ENCODE measurements at places on chromosomes 13 and 19.
A peak's percentile ranks its signal among the peaks of the same experiment; 100 is the strongest.

DNA sequence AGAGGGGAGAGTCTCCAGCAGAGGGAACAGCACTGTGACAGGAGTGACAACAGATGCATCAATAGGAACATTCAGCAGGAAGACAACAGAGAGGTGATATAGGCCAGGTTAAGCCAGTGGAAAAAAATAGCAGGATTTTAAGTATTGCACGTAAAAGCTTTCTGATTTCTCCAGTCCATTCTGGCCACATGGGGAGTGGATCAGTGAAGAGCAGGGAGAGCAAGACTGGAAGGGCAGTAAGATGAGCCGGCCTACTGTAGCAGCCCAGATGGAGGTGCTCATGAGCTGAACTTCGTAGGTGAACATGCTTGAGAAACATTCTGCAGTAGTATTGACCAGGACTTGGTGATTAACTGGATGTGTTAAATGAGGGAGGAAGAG lies 1.7 kb downstream of the UTP14C start:
- DNase-seq, result no peak

GRCh38 chr19:47790398-47790814 lies 11.9 kb downstream of the SELENOW start:
- no peak for DNase-seq

GRCh38 chr19:55287361-55288079 lies 3.7 kb downstream of the BRSK1 start:
- DNase-seq, result no peak

GRCh38 chr13:80469105-80469852 lies 128.4 kb upstream of the SPRY2 start:
- DNase-seq, result no peak

GRCh38 chr19:15330801-15331418 lies 1.4 kb downstream of the BRD4 start:
- no peak for DNase-seq

DNA sequence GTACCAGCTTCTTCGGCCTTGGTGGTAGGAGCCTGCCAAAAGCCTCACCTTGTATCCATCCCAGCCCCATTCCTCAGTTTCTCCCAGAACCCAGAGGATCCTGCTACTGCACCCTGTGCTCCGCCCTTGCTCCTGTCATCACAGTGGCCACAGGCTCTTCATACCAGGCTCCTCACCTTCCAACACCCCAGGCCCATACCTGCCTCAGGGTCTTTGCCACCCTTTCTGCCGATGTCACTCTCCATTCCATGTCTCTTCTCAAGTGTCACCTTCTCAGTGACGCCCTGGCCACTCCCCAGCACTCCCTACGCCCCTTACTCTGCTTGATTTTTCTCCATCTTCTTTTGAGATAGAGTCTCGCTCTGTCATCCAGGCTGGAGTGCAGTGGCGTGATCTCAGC lies 2.0 kb upstream of the SRRM5 start:
- no peak for DNase-seq

DNA sequence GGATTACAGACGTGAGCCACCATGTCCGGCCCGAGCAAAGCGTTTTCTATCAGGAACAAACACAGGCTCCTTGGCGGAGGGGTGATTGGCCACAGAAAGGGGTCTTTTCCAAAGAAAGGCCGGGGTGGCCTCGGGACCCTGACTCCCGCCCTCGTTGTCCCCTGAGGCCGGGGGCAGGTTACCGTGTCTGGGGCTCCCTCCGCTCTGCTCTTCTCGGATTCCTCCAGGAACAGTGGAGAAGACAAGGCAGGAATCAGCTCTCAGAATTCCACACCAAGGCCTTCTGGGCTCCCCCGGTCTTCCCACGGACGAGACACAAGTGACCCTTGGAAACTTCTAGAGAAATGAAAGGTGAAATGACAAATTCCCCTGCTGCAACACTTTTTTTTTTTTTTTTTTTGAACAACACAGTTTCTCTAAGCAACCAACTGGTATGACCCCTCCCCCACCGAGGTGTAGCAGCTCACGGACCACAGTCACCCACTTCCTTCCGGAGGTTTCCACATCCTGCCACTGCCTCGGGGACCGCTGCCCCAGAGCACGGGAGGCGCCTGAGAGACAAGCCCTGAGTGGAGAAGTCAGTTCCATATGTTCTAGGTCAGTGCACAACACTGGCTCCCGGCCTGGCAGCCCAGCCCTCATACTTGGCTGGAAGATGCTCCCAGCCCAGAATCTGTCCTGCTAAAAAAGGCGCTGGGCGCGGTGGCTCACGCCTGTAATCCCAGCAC lies 11.0 kb downstream of the MOB3A start:
- peak; percentile 96 for DNase-seq

DNA sequence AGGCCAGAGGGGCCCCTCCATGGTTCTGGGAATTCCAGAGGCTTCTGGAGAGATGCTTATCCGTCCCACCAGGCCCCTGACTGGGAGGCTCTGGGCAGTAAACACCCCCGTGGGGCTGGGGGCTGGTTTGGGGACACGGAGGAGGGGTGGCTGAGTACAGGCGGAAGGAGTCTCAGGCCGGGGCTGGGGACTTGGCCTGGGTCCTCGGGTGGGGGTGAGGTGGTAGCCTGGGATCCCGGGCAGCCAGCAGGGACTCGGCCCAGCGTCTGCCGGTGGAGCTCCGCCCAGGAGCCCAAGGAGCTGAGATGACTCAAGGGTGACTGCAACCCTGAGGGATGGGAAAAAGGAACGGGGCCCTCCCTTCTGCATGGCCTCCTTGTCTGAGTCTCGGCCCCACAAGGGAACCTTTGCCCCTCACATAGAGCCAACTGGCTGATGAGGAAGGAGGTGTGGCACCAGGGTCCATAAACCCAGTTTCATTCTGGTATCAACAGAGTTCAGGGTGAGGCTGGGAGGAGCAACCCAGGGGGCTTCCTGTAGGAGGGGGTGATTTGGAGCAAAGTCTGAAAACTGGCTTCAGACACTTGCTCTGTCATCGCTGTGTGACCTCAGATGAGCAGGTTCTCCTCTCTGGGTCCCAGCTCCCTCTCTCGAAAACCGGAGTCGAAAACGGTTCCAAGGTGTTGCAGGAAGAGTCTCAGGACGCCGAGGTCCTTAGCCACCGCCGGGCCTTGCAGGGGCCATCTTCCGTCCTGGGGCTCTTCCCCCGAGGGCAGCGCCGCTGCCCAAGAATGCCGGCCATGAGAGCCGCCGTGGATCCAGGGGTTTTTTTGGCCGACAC lies 809 bp downstream of the MISP start:
- DNase-seq, result no peak

GRCh38 chr13:41199079-41199478 lies 4.7 kb upstream of the KBTBD7 start:
- no peak for DNase-seq

DNA sequence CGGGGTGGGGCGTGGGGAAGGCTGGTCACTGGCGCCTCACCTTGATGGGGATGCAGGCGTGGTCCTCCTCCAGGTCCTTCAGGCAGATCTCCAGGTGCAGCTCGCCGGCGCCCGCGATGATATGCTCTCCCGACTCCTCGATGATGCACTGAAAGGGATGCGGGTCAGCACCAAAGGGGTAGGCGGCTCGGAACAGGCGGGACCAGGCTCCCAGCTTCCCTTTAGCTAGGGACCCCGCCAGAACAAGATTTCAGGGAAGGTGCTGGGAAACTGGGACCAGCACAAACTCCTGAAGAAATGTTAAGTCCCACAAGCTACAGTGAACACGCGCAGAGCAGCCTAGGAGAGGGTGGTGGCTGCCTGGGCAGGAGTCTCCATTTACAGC lies 6.0 kb downstream of the EEF2 start:
- no peak for DNase-seq

- DNase-seq, result no peak
Measured at GRCh38 chr19:55452749-55453346, 8.6 kb downstream of the ISOC2 start.

DNA sequence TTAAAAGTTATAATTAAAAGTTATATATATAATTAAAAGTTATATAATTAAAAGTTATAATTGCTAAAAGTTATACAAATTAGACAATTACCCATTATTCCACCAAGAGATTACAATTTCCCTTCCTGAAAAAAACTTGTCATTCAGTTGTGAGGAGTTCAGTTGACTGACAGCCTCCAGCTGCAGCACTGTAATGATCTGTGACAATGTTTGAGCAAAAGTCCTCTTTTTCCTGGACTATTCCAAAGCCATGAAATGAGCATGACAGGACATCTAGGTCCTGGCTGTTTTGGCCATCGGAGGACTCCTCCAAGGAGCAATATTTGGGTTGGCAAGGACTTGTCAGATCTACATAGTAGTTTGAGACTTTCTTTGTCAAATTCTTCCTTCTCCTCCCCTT lies 258.7 kb upstream of the EDNRB start:
- no peak for DNase-seq

DNA sequence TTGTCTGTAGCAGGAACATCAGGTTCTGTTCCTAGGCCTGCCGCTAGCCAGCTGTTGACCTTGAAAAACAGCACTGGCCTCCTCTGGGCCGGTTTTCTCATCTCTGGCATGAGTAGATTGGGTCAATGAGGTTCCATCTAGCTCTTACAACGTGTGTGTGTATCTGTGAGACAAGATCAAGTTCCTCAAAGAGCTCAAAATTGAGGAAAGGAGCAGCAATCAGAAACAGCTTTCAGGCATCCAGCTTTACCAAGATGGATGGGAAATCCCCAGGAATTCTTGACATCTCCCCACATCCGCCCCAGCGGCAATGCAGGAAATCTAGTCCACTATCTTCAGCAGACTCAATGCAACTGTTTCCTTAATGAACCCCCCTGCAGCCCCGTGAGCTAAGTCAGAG lies 4.9 kb downstream of the FLT1 start:
- DNase-seq, result no peak

DNA sequence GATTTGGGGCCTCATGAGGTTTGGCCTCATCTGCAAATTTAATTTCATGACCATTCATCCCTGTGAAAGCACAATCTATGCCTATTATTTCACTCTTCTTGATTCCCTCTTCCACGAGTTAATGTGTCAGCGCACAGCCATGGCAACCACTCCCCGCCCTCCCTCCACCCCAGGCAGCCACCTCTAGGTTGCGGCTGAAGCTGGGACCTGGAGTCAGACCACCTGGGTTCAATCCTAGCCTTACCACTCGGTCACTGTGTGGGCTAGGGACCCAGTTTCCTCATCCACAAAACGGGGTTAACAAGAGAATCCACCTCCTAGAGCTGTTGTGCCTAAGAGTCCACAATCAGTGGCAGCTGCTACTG lies 9.8 kb downstream of the CHST8 start:
- DNase-seq, result no peak

DNA sequence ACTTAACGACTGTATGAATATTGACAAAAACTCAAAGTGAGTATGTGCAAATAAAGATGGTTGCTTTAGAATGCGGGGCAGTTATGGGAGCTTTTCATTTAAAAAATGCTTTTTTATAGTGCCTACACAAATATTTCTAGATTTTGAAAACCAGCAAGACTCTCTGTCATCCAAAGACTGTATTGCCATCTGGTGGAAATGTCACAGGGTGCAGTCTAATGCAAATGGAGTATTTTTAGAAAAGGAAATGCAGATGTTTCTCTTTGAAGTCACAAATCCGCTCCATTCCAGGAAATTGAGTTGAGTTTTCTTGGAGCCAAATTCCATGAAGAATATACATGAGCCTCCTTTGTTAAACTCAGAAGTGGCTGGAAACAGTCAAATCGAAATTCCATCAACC lies 2.3 kb upstream of the C1QTNF9B start:
- DNase-seq, result no peak

DNA sequence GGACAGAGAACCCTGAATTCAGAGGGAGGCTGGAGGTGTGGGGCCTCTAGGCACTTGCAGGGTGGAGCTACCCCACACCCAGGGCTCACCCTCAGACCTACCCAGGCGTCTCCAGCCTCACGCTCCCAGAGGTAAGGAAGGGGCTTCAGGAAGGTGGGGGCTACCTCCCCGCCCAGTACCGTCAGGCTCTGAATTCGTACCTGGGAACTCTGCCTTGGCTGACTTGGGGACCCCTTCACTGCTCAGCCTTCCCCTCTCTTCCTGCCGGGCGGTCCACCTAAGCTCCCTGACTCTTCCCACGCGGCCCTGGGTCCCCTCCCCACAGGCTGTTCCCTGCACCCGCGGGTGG lies 28.5 kb upstream of the PARP4 start:
- no peak for DNase-seq

GRCh38 chr13:45142440-45143345 lies 22.4 kb downstream of the GTF2F2 start:
- no peak for DNase-seq

- DNase-seq, result no peak
Measured at GRCh38 chr13:101082441-101082840, 333.9 kb downstream of the NALCN start.

DNA sequence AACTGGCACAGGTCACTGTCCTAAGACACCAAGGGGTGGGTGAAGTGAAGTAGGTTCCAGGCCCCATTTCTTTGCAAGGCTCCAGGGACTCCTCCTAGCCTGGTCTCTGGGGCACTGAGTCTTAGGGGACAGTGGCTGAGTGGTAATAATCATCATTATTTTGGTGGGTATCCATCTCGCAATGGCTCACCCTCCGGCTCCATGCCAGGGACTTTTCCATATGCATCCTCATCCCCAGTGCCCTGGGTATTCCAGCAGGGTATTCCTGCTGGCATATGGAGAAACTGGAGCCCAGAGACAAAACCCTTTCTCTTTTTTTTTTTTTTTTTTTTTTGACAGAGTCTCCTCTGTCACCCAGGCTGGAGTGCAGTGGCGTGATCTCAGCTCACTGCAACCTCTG lies 2.5 kb downstream of the PDE4A start:
- no peak for DNase-seq

- no peak for DNase-seq
Measured at GRCh38 chr19:31356587-31357314, 7.5 kb upstream of the TSHZ3 start.

GRCh38 chr13:93811738-93812112 lies 585.1 kb downstream of the GPC6 start:
- DNase-seq, result no peak

- peak; percentile 37 for DNase-seq
Measured at GRCh38 chr13:36362914-36363313, 16.7 kb upstream of the SPART start.

GRCh38 chr13:72144636-72145035 lies 277.6 kb upstream of the DACH1 start:
- no peak for DNase-seq

DNA sequence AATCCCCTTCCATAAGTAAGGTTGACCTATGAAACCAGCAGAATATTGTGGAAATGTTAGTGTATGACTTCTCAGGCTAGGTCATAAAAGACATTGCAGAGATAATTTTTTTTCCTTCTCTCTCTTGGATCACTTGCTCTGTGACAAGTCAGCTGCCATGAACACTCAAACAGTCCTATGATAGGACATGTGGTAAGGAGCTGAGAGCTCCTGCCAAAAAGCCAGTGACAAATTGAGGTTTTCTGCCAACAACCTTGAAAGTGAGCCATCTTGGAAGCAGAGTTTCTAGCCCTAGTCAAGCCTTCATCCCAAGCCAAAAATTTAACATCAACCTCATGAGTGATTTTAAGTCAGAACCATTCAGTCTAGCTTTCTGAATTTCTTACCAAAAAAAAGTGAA lies 270.9 kb upstream of the NBEA start:
- no peak for DNase-seq

DNA sequence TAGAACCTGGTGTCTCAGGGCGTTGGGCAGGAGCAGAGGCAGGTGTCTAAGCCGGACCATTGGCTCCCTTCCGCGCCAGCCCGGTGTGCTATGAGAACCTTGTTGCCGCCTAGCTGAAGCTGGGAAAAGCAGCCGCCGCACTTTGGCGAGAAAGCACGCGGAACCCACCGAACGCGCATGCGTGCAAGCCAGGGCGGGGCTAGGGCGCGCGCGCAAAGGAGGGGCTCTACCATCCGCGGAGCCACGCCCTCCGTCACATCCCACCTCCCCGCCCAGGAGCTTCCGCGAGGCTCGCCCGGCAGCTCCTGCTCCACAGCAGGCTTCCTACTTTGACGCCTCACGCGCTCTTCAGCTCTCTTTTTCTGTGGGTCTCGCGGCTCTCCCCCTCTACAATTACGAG lies 51.3 kb downstream of the WDR87 start:
- DNase-seq, result no peak
